ENCODE measurements at places on chromosomes 16 and 17.

DNA sequence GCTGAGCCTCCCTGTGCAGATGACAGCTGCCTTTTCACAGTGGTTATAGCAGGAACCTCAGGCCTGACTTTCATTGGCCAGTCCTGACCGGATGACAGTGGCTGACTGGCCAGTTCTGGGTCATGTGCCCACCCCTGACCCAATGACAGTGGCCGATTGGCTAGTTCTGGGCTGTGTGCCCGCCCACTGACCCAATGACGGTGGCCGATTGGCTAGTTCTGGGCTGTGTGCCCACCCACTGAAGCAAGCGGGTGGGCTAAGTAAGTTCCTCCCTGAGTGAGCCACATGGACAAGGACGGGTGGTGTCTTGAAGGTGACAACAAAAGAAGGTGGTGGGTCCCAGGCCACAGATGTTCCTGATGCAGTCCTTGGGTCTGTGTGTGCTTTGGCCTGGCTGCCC is 9.5 kb downstream of the DEF8 start:
- DNase-seq, result no peak

- DNase-seq, result no peak
Observed at GRCh38 chr17:60627124-60627523, 27.1 kb downstream of the PPM1D start.

DNA sequence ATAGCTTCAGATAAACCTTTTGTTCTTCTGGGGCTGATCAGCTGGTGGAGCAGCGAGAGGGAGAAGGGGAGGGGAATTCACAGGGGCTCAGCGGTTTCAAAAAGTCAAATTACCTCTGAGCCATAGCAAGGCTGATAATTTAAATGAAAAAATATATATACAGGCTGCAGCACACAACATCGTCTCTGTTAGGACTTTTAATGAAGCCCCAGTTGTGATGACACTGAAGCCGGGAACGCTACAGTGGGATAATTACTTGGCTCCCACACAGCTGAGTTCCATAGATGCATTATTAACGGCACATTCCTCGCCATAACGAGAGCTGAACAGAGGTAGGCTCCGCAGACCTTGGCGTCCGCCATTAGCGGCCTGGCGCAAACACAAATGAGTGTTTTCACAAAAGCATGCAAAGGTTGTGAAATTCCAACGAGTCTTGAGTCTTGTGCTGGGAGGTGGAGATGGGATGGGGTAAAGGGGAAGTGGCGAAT is 216.0 kb downstream of the C16orf78 start:
- no peak for DNase-seq

DNA sequence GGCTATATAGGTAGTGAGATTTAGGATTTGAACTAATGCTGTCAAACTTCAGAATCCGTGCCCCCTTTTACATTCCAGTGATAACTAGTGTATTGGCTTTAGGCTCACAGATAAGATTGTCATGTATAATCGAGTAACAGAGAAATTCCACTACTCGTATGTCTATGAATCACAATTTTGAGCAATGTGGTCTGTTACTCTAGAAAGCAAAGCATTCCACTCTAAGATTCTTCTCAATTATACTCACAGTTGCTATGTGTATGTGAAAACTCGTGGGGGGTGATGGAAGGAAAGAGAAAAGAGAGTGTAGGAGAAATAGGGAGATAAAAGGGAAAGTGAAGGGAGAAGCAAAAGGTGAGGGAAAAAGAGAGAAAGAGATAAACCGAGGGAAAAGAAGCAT is 1175.1 kb upstream of the GOT2 start:
- DNase-seq, result no peak

DNA sequence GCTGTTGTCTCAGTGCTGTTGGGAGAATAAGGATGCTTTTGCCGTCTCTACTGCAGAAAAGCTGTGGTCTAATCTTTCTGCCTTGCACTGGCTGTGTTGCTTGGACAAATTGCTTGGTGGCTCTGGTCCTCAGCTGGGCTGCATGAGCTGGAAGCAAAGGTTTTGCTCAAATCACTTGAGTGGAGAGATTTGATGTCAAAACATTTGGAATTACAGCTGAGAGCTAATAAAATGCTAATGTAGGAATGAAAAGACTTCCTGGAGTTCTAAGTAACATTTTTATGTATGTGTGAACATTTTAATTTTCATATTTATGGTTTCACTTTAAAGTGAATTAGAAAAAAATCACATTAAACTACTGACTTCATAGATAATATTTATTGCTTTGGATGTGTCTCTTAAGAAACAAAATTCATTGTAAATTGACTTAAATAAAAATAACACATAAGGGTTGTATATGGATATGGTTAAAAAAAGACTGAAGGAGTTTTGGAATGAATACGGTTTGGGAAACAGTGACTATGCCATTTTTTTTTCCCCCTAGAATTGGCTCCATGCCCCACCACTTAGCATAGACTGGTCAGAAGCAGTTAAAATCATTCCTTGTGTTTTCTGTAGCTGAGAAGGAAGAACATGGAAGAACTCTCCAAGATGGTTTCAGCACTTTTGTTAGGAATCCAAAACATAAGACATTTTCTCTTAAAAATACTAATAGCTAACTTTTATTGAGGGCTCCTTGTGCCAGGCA is 39.2 kb upstream of the FAM20A start:
- DNase-seq, result no peak

GRCh38 chr16:53744449-53744848 is 40.5 kb downstream of the FTO start:
- DNase-seq, result no peak

DNA sequence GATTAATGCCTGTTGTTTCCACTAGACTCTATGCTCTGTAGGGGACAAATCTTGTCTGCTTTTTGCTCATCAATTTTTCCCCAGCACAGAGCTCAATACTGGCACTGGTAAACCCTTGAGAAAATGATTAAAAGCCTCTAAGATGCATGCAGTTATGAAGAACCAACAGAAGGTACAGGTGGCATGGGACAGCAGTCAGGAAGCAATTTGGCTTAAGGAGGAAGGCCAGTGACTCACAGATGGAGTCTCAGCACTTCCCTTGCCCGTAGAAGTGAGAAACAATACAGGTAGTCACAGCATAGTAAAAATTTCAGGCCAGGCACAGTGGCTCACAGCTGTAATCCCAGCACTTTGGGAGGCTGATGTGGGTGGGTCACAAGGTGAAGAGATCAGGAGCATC is 504.7 kb upstream of the RBFOX1 start:
- DNase-seq, result no peak

DNA sequence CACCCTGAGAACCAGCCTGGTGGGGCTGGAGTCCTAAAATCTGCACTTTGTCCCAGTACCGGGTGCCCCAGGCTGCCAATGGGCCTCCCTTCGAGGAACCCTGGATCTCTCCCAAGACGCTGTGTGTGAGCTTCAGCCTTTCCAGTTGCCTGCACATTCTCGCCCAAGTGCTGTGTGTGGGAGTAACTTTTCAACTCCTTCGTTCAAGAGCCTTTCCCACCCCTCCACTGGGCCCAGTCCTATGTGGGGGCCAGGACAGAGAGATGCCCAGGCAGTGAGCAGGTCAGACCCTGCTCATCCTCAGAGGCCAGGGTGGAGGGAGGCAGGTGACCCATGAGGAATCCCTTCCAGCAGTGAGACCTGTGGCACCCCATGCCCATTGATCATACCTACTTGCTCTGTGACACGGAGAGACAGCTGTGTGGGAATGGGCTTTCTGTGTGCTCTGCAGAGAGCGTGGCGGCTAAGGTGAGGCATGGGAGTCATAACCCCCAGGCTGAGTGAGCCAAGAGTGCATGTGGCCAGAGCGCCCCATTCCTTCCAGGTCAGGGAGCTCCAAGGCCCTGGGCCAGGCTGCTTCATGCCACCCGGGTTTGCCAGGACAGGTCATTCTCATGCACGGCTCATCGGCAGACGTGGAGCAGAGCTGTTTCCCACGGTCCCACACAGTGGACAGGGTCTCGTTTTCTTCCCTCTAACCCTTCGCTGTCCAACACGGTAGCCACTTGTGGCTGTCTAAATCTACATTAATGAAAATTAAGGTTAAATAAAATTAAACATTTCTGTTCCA is 154.4 kb downstream of the CLEC16A start:
- no peak for DNase-seq

DNA sequence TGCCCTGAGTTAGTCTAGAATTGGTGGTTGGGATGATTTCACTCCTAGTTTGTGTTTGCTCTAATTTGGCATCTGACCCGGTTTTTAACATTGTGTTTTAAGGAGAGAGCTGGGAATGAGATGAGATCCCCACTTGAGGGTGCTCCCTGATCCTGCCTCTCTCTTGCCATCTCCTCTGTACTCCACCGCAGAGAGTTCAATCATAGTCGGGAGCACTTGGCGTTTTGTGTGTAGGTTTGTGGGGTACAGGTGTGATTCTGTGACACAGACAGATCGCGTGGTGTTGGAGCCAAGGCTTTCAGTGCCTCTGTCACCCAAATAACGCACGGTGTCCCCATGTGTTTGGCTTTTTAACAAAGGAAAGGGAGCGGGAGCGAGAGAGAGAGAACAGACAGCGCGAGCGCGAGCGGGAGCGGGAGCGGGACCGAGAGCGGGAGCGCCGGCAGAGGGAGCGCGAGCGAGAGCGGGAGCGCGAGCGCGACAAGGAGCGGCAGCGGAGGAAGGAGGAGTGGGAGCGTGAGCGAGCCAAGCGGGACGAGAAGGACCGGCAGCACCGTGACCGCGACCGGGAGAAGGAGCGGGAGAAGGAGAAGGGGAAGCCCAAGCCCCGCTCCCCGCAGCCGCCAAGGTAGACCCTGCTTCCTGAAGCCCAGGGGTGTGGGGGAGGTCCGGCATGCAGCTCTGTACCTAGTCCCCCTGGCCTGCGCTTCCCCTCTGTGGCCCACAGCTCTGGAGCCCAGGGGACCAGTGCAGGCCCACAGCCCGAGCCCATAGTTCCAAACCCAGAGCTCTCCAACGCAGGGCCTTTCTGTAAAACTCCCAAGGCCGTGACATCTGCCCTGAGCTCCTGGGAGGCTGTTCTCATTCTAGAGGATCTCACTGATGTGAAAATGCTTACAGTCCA is 27.2 kb upstream of the IL17C start:
- DNase-seq, result no peak

DNA sequence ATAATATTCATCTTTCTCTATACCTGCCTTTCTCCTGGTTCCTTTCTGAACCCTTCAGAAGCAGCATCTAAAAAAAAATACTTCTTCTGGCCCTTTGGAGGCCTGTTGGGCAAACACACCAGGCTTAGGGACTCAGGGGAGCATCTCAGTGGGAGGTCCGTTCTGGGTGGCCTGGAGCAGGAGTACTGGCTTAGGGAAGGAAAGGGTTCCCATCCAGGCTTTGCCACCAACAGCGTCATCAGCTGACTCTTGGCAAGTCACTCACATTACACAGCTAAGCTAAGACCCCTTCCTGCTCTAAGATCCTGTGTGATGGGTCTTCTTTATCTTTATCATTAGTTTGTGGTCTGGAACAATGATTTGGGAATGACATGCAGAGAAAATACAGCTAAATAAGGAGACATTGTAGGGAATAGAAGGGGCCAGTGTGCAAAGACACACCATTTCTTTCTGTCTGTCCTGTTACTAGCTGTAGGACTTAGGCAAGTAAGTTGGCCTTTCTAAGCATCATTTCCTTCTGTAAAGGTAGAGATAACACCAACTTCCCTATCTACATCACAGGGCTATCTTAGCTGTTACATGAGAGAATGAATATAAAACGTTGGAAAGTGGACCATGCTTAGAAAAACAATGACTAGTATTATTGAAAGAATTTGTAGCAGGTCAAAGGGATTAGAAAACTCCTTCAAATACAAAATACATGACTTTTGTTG is 9.9 kb downstream of the PCTP start:
- peak; percentile 69 for DNase-seq

DNA sequence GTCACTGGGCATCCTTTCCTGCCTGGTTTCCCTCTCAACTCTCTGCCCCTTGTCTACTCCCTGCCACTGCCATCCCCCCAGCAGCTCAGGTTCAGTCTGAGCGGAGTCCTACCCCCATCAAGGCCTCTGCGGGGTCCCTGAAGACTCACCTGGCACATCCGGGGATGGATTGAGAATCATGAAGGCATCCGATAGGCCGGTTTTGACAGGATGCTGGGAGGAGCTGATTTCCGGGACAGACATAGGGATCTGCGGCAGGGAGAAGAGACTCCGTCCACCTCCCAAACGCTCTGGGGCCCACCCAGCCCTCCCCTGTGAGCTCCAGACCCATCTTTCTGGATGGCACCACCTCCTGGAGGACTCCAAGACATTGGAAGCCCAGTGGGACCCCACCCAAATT is 45.7 kb downstream of the PLXDC1 start:
- no peak for DNase-seq

- no peak for DNase-seq
Observed at GRCh38 chr16:48622456-48623303, 12.7 kb upstream of the N4BP1 start.

DNA sequence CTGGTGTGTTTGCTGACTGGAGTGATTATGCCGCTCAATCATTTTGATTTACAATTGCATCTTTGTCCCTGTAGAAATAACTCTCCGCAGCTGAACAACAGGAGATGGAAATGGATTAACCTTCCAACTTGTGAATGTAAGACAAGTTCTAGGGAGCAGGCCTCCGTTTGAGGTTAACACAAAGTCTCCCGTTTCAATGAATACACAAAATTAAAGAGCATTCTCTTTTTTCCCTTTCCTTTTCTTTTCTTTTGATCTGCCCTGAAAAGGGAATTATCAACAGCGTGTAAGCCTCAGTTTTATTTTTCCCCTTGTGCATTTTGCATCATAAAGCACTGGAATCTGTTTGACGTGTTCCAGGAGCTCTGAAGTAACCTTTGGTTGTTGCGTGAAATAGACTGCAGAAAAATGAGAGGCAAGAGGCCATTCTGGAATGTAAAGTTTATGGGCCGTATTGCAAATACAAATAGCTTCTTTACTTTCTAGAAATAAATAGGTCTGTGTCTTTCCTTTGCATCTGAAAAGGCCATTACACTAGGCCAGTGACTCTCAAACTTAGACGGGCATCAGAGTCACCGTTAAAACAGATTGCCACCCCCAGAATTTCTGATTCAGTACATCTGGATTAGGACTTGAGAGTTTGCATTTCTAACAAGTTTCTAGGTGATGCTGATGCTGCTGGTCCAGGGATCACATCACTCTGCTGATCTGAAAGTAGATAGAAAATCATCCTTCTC is 164.7 kb downstream of the ZNF18 start:
- DNase-seq, result no peak

GRCh38 chr16:51149721-51150164 is 1.3 kb downstream of the SALL1 start:
- DNase-seq, result no peak
